Lung microvascular endothelial cell (primary cell): ENCODE measurements at places on chromosomes 13 and 19.

DNA sequence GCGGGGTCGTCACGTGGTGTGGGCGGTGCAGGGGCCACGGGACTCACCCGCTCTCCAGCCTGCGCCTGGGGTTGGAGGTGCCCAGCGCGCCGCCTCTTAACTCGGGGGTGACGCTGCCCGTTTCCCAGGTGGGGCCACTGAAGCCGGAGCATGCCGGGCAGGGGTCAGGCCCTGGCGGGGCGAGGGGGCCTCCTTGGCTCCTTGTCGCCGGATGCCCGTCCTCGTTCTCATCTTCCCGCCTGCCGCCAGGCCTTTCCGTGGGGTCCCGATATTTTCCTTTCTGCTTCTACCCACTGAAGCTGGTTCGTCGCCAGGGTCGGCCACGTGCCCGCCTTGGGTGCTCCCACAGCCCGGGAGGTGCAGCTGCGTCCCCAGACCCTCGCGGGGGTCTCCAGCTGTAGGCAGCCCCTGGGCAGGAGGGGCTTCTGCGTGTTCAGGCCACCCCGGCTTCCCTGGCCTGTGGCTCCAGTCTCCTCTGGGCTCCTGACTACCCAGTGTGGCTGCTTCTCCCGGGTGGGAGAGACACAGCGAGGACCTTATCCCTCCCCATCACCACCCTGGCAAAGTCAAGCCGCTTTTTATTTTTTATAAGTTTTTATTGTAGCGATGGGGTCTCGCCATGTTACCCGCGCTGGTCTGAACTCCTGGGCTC, 772 bp downstream of the FAM174C start:
- no peak for DNase-seq

GRCh38 chr13:110921695-110922094, 6.8 kb upstream of the ANKRD10 start:
- no peak for DNase-seq

DNA sequence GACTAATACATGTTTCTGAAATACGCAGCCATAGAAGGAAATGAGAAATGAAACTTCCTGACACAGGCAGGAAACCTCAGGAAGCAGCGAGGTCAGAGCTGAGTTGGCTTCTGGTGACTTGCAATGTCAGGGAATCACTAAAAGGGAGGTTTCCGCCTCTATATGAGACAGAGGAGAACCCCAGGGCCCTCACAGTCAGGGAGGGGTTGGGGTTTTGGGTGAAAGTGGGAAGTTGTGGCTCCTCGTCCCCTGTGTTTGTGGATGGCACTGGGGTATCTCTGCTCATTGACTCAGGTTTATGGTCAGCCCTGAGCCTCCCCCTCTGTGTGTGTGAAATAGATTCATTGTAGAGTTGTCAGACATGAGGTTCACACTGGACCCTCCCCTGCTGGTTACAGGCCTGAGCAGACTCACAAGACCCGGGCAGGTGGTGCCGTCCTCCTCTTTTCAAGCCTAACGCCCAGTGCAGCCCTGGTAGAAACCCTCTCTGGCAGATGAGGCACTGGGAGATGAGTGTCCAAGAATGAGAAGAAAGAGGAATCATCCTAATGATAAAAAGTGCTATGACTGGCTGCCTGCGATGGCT, 5.5 kb upstream of the LILRA6 start:
- DNase-seq: peak; percentile 83

- DNase-seq: no peak
These were observed 60.6 kb upstream of the C13orf46 start for GRCh38 chr13:114034481-114034891.

- DNase-seq: no peak
These were observed 29.6 kb upstream of the KLF2 start for GRCh38 chr19:16295057-16295456.

DNA sequence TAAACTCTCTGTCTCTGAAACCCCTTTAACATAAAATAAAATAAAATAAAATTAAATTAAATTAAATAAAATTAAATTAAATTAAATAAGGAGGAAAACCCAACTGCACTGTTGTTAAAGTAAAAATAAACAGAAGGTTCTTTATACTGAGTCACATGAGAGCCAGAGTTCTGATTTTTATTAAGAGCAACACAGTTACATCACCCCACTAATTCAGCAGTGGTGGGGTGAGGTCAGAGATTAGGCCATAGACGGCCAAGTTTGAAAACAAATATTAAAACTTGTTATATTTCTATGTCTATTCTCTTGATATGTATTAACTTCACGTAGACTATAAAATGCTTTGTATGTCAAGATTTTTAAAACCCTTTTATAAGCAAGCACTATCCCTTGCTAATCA, 59.5 kb downstream of the MYCBP2 start:
- no peak for DNase-seq
